Amniotic stem cell (primary cell): ENCODE measurements at places on chromosomes 5 and 9.

DNA sequence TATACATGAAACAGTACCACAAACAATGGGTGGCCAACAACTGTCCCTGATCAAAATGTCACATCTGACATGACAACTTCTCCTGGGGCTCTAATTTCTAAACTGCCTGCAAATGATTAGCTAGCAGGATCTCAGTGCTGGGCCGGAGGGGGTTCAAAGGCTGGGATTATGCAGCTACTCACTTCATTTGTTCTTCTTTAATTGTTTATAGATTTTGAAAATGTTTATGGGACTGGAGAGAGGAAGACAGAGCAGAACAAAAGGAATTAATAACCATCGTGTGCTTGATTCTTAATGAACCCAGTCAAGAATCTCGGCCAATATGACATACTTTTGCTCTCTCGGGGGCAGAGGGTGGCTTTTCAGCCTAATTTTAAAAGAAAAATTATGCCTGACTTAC, 313.6 kb downstream of the NSG2 start:
- DNase-seq: no peak

DNA sequence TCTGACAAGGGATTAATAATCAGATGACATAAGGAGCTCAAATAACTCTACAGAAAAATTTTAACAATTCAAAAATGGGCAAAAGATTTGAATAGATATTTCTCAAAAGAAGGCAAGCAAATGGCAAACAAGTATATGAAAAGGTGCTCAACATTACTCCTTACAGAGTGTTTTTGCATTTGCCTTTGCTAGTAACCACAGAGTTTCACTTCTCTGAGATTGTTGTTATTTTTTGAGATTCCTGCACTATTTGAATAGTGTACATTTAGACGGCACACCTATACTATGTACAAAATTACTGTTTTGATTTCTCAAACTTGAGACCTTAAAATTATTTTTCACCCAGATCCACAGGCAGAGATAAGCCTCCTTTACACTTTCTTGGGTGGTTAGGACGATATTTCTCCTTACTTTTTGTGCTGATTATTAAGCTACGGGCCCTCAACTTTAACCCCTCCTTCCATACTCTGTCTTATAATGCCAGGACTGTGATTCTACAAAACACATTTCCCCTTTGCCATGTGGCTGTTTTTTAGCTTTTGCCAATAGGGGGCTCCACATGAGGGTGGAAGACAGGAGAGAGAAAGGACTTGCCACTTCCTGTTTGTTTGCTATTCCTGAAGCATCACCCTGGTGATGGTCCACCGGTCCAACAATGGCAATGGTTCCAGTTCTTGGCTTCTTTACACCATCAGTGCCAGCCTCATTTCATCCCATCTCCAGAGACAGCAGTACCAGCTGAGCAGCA, 65.0 kb upstream of the DAP start:
- DNase-seq: no peak

DNA sequence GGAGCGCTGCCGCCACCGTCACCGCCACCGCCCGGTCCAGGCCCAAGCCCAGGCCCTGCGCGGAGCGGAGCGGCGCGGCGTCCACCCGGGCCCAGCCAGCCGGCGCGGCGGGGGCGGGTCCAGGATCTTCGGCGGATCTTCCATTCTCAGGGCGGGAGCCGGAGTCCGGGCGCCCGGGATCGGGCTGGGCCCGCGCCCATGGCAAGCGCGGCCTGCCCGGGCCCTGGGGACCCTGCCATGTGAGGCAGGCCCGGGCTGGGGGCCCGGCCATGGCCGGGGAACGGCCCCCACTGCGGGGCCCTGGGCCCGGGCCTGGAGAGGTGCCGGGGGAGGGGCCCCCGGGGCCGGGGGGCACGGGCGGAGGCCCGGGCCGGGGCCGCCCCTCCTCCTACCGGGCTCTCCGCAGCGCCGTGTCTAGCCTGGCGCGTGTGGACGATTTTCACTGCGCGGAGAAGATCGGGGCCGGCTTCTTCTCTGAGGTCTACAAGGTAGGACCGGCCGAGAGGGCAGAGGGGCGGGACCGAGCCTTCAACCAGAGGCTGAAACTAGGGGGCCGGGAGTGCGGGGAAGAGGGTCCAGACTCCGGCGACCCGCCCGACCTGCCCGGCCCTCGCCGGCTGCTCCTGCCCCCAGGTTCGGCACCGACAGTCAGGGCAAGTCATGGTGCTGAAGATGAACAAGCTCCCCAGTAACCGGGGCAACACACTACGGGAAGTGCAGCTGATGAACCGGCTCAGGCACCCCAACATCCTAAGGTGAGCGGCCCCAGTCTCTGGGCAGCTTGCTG, 482 bp downstream of the TESK1 start:
- no peak for DNase-seq

DNA sequence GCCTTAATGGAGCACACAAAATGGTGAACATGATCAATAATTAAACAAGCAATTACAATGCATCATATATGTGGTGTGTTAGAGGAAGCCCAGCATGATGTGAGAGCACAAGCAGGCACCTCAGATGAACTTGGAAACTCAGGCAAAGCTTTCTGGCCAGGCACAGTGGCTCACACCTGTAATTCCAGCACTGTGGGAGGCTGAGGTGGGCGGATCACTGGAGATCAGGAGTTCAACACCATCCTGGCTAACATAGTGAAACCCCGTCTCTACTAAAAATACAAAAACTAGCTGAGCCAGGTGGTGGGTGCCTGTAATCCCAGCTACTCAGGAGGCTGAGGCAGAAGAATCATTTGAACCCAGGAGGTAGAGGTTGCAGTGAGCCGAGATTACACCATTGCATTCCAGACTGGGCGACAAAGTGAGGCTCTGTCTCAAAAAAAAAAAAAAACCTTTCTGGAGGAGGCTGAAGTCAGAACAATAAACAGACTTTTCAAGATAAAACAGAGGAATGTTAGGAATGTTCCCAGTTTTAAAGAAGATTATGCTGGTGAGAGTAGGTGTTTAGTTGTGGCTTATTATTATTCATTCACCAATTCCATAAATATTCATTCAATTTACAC, 159.4 kb downstream of the CEMIP2 start:
- DNase-seq: no peak

DNA sequence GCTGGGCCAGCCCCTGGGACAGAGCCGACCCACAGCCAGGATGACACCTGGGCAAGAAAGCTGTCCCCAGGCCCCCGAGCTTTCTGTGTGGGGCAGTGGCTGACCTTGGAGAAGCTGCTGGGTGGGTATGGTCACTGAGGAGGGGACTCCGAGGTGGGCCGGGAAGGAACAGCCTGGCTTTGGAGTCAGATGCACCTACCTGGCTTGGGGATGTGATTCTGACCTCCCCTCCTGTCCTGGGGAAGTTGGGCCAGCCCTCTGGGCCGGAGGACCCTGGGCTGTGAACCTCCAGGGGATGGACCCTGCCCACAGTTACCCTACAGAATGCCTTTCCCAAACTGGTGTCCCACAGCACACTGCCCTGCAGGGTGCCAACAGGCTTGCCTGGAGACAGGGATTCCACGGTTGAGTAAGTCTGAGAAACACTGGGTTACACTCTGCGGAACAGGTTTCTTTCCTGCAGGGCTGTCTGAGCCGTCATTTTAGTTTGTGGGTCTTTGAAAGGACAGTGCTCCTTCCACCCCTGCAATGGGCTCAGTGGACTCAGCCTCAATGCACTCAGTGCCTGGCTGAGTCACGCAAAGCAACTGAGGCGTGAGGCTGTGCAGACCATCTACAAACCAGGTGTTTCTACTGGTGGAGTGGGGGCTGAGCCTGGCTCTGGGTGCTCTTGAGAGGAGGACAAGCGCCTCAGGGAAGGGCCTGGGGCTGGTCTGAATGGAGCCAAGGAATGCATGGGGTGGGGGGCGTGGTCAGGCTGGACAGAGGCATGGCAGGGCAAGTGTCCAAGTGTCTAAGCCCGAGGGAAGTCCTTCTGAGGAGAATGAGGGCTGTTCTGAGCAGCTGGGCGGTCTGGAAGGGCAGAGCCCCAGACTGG, 41.3 kb upstream of the PHYKPL start:
- no peak for DNase-seq

DNA sequence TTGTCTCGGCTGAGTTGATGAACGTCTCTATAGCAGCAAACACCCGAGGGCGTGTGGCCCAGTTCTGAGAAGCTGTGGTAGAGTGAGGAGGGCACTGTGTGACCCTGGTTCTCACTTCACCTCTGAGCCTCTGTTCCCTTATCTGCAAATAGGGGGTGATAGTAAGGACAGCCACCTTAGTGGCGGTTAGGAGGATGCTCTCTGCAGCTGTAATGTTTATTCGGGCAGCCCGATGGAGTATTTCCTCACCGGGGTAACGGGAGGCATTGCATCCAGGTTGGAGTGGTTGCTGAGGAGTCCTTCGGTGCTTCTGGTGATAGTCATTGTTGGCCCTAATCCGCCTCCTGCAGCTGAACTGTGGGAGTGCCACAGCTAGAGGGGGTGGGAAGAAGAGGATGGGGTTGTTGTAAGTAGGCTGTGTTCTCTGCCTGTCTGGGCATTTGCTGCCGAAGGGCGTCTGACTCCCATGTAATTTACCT, 13.9 kb downstream of the PRRC2B start:
- DNase-seq: no peak

DNA sequence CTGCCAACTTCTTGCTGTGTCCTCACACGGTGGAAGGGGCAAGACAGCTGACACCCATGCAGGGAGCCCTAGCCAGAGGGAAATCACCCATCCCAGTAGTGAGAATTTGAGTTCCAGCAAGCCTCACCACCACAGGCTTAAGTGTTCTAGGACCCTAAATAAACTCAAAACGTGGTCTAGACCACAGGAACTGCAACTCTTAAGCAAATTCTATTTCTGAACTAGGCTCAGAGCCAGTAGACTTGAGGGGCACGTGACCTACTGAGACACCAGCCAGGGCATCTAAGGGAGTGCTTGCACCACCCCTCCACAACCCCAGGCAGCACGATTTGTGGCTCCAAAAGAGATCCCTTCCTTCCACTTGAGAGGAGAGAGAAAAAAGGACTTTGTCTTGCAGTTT, 96.0 kb upstream of the PHF24 start:
- no peak for DNase-seq

DNA sequence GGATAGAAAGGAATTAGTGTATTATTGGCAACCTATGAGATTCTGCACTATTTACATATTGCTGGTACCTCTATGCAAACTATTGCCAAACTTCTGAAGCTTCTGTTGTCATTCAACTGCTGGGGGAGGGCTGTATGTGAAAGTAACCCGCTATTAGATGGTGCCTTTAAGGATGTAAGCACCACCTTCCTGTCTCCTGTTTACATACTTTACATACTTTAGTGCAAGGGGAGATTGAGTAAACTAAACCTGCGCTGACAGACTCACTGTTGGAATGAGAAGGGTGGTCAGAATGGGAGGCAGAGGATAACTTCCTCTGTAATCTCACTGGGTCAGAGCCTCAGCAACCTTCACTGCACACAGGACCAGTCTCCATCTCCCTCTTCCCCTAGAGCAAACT, 123.8 kb downstream of the NR3C1 start:
- DNase-seq: no peak

DNA sequence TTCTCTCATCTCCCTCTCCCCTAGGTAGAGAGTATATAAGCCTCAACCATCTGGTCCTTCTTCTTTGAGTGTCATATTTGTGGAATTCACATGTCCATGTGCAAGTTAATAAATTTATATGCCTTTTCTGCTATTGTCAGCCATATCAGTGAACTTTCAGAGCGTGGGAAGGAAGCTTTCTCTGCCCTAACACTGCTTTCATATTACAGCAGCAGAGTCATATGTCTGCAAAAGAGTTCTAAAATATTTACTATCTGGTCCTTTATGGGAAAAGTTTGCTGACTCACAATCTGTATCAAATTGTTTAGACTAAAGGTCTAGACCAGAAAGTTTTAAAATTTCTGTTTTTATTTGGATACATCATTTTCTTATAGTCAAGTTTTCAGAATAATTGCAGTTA, 669.0 kb downstream of the LRRC70 start:
- no peak for DNase-seq

GRCh38 chr5:159844267-159845121, 71.8 kb upstream of the ADRA1B start:
- no peak for DNase-seq

GRCh38 chr5:128673000-128673399, 135.0 kb upstream of the FBN2 start:
- DNase-seq: no peak

DNA sequence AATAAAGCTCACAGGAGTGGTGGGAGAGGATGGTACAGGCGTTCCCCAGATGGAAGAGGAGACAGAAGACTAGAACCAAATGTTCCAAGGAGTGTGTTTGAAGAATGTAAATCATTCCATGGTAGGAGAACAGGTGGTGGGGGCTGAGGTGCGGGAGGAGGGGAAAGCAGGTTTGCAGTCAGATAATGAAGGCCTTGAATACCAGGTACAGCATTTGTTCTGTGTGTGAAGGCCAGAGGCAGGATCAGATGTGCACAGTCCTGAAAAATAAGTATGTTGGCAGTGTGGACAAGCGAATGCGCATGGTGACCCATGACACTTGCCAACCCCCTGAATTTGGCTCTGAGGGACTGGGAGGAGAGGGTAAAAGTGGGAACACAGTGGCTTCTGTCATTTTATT, 59.9 kb upstream of the ALDH1B1 start:
- no peak for DNase-seq

- no peak for DNase-seq
Observed at GRCh38 chr5:73096239-73096575, 24.2 kb upstream of the TMEM171 start.

- DNase-seq: no peak
Observed at GRCh38 chr9:77417566-77417965, 230.6 kb downstream of the GNA14 start.

GRCh38 chr5:35816881-35817521, 39.7 kb upstream of the IL7R start:
- no peak for DNase-seq

- no peak for DNase-seq
Observed at GRCh38 chr5:60598424-60598823, 101.5 kb downstream of the DEPDC1B start.

DNA sequence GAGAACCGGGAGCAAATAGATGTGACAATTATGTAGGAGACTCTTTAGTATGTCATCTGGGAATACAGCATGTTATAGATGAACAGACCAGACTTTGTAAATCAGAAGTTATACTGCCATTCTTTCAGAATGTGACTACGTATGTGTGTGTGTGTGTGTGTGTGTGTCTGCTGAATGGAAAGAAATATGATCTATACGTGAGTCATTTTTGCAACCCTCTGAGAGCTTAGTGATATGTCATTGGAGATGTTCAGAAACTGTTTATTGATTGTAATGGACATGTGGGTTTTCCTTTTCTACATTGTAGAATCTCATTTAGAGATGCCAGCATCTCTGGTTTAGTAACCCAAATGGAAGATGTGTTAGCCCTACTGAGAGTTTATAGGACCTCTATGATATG, 731.5 kb downstream of the TLE1 start:
- no peak for DNase-seq

GRCh38 chr9:135812961-135813360, 94.4 kb downstream of the CAMSAP1 start:
- no peak for DNase-seq

GRCh38 chr5:74017786-74018211, 391.8 kb downstream of the ARHGEF28 start:
- peak; percentile 39 for DNase-seq

DNA sequence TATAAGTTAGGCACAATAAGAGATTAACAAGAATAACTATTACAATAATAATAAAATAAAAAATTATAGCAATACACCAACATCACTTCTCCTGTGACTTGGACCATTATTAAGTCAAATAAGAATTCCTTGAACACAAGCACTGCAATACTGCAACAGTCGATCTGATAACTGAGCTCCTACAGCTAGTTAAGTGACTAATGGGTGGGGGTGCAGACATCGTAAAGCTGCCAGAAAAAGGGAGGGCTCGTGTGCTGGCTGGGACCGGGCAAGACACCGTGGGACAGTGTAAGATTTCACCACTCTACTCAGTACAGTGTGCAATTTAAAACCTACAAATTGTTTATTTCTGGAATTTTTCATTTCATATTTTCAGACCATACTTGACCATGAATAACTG, 78.8 kb downstream of the SNX24 start:
- DNase-seq: no peak
